ENCODE measurements at places on chromosomes 12 and 14.

DNA sequence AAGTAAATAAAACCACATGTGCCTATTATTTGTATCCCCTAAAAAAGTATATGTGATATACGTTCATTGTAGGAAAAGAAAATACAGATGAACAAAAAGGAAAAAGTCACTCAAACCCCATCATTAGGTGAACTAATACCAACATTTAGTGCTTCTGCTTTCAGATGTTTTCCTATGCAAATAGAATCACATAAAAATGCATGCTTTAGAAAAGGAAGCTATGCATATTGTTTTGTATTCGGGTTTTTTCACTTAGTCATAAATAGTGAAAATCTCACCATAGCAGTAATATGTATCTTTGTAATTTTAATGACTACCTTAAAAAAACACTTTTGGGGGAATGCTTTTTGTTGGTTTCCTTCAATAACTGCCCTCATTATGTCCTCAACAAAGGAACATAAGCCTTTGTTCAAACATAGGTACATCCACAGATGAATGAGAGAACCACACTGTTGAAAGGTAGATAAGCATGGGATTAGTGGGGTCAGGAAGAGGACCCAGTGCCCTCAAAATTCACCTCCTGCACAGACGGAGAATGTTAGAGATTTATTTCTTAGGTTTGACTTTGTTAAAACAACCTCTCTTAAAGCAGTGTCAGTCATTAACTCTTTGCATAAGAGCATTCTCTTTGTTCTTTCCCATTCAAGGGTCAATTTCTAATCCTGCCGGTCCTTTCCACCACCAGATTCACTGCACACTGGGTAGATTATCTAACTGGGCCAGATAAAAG is 6.5 kb downstream of the AMDHD1 start:
- DNase-seq = no peak

- DNase-seq = no peak
Observed at GRCh38 chr12:12964255-12964654, 12.3 kb upstream of the GPRC5D start.

DNA sequence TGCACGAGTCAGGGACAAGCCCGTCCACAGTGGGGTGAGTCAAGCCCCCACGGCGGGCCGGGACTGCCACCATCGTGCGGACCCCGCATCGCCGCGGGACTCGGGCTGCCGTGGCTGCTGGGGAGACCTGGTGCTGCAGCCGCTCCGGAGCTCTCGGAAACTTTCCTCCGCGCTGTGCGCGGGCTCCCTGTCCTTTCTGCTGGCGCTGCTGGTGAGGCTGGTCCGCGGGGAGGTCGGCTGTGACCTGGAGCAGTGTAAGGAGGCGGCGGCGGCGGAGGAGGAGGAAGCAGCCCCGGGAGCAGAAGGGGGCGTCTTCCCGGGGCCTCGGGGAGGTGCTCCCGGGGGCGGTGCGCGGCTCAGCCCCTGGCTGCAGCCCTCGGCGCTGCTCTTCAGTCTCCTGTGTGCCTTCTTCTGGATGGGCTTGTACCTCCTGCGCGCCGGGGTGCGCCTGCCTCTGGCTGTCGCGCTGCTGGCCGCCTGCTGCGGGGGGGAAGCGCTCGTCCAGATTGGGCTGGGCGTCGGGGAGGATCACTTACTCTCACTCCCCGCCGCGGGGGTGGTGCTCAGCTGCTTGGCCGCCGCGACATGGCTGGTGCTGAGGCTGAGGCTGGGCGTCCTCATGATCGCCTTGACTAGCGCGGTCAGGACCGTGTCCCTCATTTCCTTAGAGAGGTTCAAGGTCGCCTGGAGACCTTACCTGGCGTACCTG is 1.1 kb downstream of the PDE3A start:
- no peak for DNase-seq

GRCh38 chr12:44677724-44678123 is 198.4 kb downstream of the NELL2 start:
- DNase-seq = no peak

GRCh38 chr12:70243510-70244371 is 508 bp downstream of the CNOT2 start:
- peak; percentile 54 for DNase-seq

- DNase-seq = no peak
Observed at GRCh38 chr14:69259527-69260189, at the start of gene GALNT16. Gene GALNT16 (plus strand): TSS chr14:69260158. CDS start chr14:69260291, 133 bp downstream.

Measured in activated CD4-positive, alpha-beta T cell treated with anti-CD3 and anti-CD28 coated beads for 4 hours (primary cell).